ENCODE measurements at places on chromosomes 5 and 9.

DNA sequence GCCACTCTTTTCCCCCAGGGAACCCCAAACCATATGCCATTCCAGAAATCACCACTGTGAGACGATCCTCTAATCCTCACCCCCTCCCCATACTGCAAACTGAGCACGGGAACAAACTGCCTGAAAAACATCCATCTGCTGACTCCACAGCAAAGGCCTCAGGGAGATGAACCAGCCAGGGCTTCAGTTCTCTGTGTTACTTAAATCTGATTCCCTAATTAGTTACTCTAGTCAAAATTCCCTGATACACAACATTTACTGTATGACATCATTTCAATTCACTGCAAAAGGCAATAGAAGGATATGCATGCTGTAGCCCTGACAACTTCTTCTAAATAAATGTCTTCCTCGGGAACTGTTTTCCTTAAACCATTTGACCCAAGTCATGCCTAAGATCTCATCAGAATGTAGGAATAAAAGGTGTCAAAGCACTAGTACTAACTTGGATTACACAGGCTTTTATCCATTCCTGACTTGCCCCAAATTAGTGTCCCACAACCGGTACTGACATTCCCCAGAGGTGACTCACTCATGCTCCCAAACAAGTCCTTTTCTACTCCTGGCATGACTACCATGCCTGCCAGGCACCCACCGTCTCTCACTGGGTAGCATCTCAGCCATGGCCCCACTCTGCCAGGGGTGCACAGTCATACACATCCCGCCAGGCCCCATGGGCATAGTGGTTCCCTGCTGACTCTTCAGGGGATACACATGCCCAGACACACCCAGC lies 35.0 kb downstream of the MTX3 start:
- DNase-seq: peak; percentile 74

DNA sequence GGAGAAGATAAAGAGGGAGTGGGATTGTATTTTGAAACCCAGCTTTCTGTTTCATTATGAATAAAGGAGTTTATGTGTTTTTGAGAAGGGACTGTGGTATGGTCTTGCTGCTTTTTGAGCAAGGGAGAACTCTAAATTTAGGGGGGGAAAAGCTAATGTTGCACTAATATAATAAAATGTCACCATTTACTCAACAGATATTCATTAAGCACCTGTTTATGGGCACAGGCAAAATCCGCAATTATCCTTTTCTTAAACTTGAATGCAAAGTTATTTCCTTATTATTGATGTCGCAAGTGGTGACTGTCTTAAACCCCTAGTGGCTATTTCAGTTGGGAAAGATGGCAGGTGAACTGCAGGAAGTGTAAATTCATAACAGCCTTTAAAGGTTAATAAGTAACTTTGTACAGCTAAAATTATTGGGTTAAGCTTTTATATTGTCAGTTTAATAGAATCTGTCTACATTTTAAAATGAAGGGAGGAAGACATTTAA lies 1.5 kb downstream of the CDC42SE2 start:
- peak; percentile 41 for DNase-seq

DNA sequence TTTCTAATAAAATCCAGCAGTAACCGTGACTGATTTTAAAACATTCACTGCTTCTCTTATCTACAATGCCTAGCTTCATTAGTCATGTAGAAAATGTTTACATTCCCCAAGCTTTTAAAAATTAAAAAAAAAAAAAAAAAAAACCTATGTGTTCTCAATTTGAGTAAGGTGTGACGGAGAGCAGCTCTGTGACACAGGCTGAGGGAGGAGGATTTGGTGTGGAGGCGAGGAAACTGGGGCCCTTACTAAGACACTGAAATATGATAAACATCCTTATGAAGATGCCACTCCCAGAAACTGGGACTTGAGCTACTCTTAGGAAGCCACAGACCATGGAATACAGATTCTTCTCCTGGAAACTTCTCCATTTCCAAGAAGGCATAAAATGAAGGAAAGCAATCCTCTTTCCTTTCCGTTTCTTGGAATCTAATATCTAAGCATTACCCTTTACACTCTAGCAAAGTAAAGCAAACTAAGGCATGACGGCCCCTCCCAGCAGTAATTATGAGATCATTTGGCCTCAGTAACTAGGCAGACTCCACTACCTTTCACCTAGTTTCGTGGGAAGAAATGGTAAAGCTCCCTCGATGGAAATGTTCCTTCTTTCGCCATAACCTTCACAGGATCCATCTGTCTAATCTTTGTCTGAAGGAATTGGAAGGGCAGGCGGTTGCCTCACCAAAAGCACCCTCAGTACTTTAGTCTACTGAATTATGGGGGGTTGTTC lies 23.5 kb downstream of the GRAMD2B start:
- DNase-seq: peak; percentile 96

DNA sequence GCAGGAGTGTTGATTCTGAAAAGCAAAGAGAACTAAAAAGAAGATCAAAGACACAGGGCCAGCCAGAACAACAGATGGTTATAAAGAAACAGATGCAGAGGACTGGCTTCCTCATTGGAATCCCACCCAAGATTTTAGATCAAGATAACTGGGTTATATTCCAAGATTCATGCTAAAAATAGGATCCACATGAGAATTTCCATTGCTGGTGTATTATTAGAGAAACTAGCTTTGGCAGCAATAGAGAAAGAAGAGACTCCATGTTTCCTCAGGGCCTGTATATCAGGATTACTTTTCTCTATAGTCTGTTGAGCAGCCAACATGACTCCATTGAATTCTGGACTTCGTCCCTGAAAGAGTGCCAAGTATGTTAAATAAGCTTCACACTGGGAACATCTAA lies 367.3 kb downstream of the TUSC1 start:
- no peak for DNase-seq

DNA sequence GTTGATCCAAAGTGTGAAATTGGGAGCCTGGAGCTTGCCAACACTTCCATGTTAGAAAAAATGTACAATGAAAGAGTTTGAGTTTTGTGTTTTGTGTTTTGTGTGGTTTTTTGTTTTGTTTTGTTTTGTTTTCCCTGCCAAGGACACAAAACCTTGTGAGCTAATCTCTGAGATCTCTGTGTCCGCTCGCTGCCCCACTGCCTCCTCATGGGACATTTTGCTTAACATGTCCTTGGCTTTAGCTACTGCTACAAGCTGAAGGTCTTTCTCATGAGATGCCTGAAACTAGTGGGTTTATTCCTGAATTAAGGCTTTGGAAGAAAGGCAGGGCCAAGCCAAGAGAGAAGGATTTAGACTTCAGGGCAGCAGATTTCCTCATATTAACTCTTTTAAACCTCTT lies 7.3 kb upstream of the JAKMIP2 start:
- no peak for DNase-seq

- no peak for DNase-seq
These were observed 141.9 kb downstream of the ST8SIA4 start for GRCh38 chr5:100761192-100761591.

GRCh38 chr5:57777174-57777581 lies 294.6 kb upstream of the ACTBL2 start:
- peak; percentile 62 for DNase-seq

GRCh38 chr9:86771941-86772634 lies 175.2 kb downstream of the GAS1 start:
- DNase-seq: no peak

DNA sequence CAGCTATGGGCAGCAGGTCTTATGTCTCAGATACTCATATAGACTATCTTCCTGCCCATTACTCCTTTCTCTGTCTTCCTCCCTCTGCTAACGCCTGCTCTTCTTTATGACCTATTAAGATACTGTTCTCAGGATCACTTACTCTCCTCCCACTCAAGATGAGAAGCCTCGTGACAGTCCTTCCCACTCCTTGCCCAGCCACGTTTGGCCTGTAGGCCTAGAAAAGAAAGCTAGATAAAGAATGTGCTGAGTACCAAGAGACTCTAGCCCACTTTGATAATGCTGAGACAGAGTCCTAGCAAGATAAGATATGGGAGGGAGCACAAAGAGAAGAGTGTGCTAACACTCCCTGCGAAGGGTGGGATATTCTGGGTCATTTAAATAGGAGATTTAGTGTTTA lies 6.8 kb upstream of the DENND4C start:
- no peak for DNase-seq

GRCh38 chr5:17989567-17990563 lies 355.6 kb downstream of the TAF11L14 start:
- DNase-seq: no peak

GRCh38 chr9:71826279-71826678 lies 58.0 kb upstream of the CEMIP2 start:
- no peak for DNase-seq

- peak; percentile 69 for DNase-seq
These were observed 51.5 kb downstream of the RAI14 start for GRCh38 chr5:34707451-34708107.

DNA sequence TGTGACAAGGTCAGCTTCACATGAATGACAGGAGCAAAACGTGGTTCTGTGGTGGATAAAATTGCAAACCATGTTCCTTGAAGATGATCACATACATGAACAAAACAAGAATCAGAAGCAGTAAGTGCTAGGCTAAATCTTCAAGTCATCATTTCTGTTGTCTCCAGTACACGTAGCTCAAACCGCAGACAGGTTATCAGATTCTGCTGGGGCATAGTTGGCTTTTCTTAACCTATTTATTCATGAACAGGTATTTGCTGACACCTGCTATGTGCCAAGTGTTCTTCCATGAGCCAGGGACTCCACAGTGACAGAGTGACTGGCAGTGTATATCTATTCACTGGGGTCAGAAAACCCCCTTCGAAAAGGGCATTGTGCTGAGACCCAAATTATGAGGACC lies 20.8 kb downstream of the MFAP3 start:
- DNase-seq: no peak

DNA sequence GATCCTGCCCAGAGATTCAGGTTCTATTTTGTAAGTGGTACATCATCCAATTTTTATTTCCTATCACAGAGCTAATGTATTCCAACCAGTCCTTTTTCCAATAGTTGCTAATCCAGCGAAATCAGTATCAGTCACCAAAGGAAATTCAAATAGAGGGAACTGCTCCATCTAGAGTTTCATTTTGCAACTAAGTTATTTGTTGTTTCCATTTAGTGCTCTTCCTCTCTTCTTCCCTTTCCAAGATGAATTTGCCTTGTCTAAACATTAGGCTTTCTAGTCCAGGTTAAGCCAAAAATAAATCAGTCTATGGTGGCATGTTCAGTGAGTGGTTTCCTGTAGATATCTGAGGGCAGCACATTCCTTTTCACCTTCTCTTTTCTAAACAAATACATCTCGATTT lies 79.8 kb upstream of the SPATA31D4 start:
- DNase-seq: peak; percentile 52

DNA sequence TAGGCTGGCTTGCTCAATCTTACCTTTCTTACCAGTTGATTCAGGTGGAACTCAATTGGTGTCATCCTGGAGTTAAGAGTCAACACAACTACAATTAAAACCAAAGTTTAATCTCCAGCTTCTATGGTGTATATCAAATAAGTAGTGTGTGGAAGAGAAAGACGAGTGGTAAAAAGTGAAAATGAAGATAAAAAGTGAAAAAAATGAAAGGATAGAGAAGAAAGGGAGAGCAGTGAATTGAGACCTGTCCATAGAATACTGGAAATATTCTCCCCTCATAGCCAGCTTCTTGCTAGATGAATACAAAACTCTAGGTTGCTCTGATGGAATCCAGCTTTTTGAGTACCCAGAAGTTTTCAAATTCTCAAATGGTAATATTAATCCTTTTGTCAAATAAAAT lies 76.4 kb downstream of the MEGF10 start:
- no peak for DNase-seq

GRCh38 chr9:72586388-72587130 lies 65.2 kb downstream of the TMC1 start:
- DNase-seq: peak; percentile 92

- no peak for DNase-seq
These were observed 653.7 kb downstream of the NR2F1-AS1 start for GRCh38 chr5:92927291-92927778.

GRCh38 chr5:145697251-145697990 lies 137.7 kb downstream of the PRELID2 start:
- peak; percentile 51 for DNase-seq

DNA sequence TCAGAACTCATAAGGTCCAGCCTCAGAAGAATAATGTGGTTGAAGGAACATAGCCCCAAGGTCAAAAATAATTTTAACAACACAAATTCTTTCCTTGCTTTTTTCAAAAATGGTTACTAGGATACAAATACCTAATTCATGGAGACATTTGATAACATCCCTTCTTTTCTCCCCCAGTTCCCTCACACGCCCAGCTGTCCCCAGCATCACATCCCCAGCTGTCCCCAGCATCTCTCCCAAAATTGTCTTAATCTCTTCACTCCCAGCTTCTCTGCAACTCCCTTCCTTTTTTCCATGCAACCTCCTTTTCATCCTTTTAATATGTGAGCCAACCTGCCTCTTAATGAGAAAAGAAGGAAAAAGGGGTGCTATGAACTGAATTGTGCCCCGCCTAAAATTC lies 77.8 kb downstream of the FSTL4 start:
- DNase-seq: no peak

DNA sequence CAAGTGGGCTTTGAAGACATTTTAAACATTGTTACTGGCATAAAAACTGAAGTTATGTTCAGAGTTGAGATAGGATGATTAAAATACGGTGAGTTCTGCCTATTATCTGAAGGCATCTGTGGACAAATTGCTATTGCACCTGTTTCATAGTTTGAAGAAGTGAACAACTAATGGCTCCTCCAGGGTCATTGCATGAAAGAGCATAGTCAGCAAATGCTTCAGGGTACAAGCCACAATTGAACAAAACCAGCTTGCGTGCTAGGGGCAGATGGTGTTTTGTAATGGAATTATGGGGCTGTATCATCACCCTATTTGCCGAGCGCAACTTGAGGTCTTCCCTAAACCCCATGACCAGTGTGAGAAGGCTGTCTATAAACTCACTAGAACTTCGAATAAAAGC lies 369.1 kb downstream of the MTRR start:
- DNase-seq: no peak

- DNase-seq: peak; percentile 76
These were observed 16.0 kb upstream of the PHF19 start for GRCh38 chr9:120892748-120893610.

- DNase-seq: no peak
These were observed 26.2 kb upstream of the TNFAIP8 start for GRCh38 chr5:119329666-119330065.

- no peak for DNase-seq
These were observed 298.5 kb downstream of the MAST4 start for GRCh38 chr5:66894480-66895240.

- DNase-seq: peak; percentile 48
These were observed 27.7 kb upstream of the GAS1 start for GRCh38 chr9:86975036-86975435.

- DNase-seq: no peak
These were observed 2.9 kb upstream of the SLC23A1 start for GRCh38 chr5:139386050-139386438.

GRCh38 chr5:52854301-52854700 lies 66.6 kb downstream of the ITGA1 start:
- DNase-seq: no peak

DNA sequence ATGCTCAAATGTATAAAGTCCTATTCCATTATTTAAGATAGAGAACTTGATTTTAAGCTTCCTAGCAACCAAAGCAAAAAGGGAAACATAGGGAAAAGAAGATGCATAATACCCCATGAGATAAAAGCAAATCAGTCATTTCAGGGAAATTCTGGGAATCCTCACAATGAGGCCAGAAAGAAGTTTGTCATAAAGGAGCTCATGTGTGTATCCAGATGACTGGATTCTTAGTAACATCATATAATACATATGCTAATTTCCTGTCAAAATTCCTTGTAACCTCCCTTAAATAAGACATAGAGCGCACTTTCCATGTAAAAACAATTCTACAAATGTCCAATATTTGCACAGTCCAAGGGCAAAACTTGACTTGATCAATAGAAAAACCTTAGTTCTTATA lies 411.0 kb upstream of the WWC1 start:
- DNase-seq: no peak
